ENCODE measurements at places on chromosomes 3 and 15.
A peak's percentile ranks its signal among the peaks of the same experiment; 100 is the strongest.

DNA sequence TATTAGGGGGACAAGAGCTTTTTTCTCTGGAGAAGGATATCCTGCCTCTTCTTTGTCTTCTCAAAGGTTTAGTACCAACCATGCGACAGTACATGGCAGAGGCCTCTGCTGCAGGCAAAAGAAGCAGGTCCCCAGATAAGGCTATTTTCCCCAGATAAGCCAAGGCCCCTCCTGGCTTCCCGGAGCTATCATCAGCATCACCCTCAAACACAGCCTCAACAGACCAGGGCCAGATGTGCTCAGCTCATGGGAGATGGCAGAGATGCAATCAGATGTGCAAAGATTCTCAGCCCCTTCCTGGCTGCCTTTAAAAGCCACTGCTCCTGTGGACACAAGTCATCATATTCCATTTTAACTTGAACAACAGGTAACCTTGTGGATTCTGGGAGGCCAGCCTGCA lies 49.0 kb downstream of the NTRK3 start:
- no peak overlapping the region for H3K4me3 ChIP-seq
- no peaks in the 10 kb centered on the region for H3K36me3 ChIP-seq
- no peak for DNase-seq
- peaks cover 2% of the 10 kb centered on the region for H3K4me1 ChIP-seq
- H3K27me3 ChIP-seq: no peaks in the 10 kb centered on the region

GRCh38 chr3:126750756-126751121 lies 46.7 kb downstream of the CHCHD6 start:
- no peaks in the 10 kb centered on the region for H3K36me3 ChIP-seq
- no peaks in the 10 kb centered on the region for H3K27me3 ChIP-seq
- peak; percentile 93 for DNase-seq
- H3K4me1 ChIP-seq: peaks cover 15% of the 10 kb centered on the region

GRCh38 chr3:138180375-138181029 lies 5.8 kb upstream of the DBR1 start:
- H3K36me3 ChIP-seq: no peaks in the 10 kb centered on the region
- H3K27ac ChIP-seq: no peak overlapping the region
- H3K27me3 ChIP-seq: no peaks in the 10 kb centered on the region
- no peak overlapping the region for H3K4me3 ChIP-seq
- no peaks in the 10 kb centered on the region for H3K4me1 ChIP-seq

GRCh38 chr15:25682340-25682739 lies 180.8 kb downstream of the ATP10A start:
- H3K36me3 ChIP-seq: no peaks in the 10 kb centered on the region
- no peak for DNase-seq
- H3K27me3 ChIP-seq: no peaks in the 10 kb centered on the region
- H3K4me3 ChIP-seq: no peak overlapping the region
- H3K4me1 ChIP-seq: no peaks in the 10 kb centered on the region

DNA sequence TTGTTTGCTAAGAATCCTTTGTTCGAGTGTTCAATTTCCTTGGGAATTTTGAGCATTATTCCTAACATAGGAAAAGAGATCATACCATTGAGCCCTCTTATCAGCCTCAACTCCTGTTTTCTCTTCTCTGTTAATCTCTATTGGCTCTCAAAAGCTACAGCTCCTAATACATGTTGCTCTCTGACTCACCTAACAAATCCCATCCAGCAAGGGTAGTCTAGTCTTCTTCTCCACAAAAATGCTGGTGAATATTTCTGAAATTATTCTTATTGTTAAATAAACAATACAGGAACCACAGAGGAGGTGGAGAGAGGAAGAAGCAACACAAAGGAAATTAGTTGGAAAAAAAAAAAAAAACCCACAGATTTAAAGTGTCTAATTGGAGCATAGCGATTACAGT lies 325.8 kb upstream of the NAALADL2 start:
- no peaks in the 10 kb centered on the region for H3K27me3 ChIP-seq
- no peaks in the 10 kb centered on the region for H3K36me3 ChIP-seq
- H3K27ac ChIP-seq: no peak overlapping the region
- no peak overlapping the region for H3K4me3 ChIP-seq

Data from mesendoderm (in vitro differentiated cells).